ENCODE measurements at places on chromosomes 5 and 9.

DNA sequence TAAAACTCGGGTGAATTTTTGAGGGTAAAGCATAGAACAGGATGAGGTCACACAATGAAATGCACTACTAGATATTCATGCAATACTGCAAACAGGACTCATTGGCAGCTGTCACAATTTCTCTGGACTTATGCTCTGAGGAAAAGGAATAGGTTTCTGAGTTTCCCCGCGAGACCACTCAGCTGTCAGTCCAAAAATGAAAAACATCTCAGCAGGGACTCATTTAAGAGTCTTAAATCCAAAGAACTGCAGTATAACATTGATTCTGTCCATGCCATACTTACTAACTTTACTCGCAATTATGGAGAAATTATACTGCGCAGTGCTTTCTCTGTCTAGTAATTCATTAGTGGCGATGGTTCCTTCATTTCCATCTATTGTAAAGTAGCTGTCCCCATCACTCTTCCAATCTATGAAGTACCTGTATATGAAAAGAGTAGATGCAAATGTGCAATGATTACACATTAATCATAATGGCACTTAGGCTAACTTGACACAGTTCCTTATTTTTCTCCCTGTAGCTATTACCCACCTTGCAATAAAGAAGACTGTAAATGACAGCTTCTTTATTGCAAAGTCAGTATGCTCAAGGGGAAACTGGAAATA is 1070.0 kb downstream of the CDH12 start:
- DNase-seq: no peak

DNA sequence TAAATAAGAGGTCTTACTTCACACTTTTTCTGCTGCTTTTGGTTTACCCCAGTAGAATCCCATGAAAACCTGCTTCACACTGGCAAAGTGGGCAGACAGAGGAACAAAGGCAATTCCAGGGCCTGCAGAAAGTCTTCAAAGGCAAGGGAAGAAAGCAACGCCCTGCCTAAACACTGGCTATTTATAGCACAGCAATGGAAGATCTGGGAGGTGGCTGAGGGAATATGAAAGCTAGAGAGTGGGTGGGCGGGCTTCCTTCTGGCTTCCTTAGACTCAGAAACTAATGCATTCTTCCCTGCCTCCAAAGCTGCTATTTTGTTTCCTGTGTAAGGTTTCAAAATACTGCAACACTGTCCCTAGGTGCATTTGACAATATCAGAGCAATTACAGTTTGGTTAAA is 46.8 kb downstream of the ELAVL2 start:
- DNase-seq: peak; percentile 9

DNA sequence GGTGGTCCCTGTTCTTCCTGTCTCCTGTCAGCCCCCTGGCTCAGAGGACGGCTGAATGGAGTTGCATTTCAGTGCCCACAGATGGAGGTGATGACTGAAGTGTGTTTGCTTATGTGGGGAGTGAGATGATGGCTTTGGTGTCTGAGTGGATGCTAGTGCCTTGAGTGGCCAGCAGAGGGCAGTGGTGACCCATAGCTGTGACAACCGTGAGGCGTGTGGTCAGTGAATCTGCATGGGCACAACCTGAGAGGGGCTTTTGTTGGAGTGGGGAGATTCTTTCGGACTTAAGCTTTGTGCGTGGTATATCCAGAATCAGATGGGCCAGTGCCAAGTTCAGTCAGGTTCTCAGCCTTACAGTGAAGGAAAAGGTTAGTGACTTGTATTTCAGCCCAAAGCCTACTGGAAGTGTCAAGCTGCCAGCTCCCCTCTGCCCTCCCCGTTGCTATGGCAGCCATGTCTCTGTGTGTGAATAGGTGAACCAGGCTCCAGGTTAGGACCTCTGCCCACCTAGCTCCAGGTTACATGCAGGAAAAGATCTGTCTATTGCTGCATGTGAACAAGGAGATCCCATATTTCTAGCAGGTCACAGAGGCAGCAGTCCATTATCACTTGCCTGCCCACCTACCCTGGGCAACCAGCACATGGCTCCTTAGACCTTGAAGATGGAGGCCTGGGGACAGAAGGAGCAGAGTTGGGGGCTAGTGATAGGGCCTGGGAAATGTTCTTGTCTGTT is 14.7 kb upstream of the CXXC5 start:
- DNase-seq: peak; percentile 70

DNA sequence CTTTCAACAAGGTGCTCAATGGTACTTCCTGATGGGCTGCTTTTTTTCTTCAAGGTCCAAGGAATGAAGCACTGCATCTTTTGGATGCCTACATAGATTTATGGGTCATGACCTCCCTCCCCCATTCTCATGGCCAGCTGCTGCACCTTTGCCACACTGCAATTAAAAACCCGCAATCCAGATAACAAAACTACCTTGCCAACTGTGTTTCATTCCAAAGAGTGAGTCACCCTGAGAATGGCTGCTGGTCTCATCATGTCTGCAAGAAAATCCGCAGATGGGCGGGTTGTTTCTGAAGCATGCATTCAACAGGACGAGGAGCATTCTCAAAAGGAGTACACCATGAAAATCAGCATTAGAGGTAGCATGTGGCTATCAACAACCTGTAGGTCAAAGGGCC is 139.8 kb downstream of the ELAVL2 start:
- no peak for DNase-seq

GRCh38 chr5:54663866-54664265 is 146.3 kb downstream of the SNX18 start:
- no peak for DNase-seq

DNA sequence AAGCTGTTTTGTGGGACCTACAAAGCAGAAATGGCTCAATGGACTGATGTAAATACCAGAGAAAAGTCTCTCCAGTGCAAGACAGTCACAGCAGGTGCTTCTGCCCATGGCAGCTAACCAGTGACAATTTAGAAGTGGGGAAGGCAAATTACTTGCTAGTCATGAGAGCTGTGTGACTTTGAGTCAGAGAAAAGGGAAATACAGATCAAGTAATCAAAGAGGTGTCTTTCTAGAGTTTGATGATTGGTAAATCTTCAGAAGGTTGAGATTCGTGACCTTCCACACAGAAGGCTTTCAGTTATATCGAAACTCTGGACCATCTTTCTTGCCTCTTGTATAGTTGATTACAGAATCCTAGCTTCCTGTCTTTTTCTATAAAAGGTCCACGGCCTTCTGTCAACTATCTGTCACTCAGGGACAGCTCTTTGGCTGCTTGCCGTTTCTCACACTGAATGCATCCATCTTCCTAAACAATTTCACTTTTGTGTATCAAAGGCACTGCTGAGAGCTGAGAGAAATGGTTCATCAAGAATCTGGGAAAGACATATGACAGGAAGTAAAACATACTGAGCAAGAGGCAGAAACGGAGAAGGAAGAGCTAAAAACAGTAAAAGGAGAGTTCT is 993.9 kb upstream of the ACO1 start:
- DNase-seq: no peak

- no peak for DNase-seq
Measured at GRCh38 chr5:139911425-139912120, 116.0 kb downstream of the PSD2 start.

DNA sequence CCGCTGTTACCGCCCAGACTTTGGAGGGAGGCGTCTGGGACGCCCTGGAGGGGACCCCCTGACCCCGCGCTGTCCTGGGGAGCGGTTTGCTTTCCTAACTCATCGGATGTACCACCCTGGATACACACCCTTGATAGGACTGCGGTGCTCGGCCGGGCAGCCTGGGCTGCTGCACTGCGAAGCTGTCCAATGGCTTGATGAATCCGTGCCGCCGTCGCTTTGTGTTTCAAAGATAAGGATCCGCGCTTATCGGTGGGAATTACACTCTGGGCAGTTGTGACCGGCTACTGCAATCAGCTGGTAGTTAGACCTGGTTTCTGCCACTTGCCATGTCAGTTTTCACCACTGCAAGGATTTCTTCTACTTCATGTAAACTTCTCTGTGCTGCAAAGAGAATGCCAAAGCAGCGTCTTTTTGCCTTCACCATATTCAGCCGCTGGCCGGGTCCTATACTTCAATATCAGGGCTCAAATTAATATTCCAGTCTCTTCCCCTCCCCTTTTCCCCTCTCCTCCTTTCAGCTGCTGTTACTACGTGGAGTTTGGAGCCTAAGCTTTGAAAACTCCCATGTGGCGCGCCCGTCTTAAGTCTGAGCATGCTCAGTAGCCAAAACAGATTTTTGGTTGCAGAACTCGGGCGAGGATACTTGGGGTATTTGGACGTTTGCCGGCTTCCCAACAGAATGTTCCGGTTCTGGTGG is 727 bp downstream of the SMAD5 start:
- DNase-seq: peak; percentile 30

GRCh38 chr9:69798744-69799143 is 21.9 kb upstream of the CFAP95 start:
- no peak for DNase-seq

DNA sequence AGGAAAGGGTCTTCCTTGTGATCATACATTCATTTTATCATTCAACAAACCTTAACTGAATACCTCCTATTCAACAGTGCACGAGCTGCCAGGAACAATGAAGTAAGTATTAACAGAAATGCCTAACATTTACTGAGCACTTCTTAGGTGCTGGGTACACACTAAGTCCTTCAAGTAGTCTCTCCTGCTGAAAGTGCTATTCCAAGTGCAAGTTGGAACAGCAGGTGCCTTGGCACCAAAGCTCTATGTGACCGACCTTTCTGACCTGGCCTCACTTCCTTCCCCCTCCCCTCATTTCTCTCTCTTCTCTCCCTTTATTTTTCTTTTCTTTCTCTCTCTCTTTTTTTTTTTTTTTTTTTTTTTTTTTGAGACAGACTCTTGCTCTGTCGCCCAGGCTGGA is 94.5 kb downstream of the GRIA1 start:
- DNase-seq: no peak

DNA sequence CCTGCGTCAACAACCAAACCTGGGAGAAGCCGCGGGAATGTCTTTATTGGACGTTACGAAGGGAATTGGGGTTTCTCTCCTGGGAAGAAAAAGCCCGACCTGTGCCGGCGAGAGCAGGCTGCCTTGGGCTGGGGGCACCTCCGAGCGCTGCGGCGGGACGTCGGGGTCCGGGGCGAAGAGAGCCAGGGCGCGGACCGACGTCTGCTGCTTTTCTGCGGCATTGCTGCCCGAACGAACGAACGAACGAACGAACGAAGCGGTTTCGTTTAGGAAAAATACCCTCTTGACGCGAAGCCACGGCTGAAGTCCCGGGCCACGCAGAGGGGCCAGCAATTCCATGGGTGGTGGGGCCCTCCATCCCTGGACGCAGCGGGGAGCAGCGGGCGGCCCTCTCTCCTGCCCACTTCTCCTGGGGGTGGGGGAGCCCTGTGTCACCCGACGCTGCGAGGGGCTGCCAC is 4.8 kb upstream of the PITX1 start:
- no peak for DNase-seq

DNA sequence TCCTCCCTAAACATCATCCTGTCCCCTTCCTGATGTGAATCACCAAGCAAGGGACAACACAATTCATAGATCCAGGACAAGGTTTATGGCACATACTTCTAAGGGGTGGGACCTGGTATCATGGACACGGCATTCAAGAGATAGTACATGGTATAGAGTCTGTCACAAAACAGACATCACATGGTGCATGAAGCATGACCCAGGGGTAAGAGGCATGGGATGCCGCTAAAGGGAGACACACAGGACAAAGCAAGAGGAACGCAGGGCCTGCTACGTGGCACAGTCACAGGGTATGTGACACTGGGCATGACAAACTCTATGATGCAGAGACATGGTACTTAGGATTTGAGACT is 20.7 kb downstream of the GSN start:
- no peak for DNase-seq

Data from endothelial cell (in vitro differentiated cells).